ENCODE measurements at places on chromosomes 12 and 14.

- no peak for DNase-seq
Measured at GRCh38 chr14:73125169-73125588, 11.1 kb upstream of the PSEN1 start.

DNA sequence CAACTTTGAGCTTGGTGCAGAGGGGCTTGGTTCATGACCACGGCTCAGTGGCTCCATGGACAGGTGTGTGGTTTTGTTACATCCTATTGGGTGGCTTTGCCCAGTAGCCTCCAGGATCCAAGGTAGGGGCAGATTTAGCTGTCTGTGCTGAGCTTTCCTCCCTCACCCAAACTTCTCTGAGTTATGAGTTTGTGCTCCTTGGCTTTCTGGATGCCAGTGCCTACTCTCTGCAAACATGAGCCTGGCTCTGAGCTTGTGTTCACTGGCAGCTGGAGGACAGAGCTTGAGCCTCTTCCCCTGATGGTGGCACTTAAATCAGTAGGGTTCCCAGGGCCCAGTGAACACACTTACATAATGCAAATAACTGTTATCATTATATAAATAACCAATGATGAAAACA lies 45.3 kb upstream of the HECTD1 start:
- DNase-seq: no peak

DNA sequence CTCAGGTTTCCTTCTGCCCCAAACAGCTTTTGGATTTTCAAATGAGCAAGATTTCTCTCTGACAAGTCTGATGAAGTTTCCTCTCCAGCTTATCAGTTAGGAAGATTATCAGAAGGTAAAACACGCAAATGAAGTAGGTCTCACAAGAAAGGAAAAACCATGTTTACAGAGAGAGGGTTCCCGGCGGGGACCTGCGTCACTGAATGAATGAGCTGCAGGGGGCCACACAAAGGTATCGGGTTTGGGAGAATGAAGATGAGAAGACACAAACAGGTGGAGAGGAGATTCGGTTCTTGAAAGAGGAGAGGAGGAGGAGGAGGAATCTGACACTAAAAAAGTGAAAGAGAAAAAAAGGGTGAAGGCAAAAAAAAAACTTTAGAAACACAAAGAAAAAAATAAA lies 208.6 kb downstream of the CALM1 start:
- DNase-seq: no peak

DNA sequence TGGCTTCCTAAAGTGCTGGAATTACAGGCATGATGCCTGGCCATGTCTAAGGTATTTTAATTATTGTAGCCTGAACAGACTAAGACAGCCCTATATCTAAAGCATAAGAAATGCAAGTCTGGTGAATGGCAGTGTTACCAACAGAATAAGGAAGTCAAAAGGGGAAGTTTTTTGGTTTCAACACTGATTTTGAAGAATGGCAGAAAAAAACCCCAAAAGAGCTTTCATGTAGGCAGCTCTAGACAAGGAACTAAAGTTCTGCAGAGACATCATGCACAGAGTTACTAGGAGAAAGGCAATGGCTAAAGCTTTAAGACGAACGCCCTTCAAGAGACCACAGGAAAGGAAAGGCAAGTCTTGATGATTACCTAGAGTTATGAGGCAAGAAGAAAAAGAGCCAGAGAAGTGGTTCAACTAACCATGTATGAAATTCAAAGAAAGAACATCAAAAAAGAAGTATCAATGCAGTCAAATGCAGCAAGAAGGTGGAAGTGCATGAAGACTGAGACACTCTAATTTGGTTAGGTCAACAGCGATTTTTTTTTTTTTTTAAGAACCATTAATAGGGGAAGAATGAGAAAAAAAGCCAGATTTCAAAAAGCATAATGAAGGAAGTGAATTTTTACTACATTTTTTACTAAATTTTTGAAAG lies 50.8 kb downstream of the RPS6KA5 start:
- peak; percentile 33 for DNase-seq

DNA sequence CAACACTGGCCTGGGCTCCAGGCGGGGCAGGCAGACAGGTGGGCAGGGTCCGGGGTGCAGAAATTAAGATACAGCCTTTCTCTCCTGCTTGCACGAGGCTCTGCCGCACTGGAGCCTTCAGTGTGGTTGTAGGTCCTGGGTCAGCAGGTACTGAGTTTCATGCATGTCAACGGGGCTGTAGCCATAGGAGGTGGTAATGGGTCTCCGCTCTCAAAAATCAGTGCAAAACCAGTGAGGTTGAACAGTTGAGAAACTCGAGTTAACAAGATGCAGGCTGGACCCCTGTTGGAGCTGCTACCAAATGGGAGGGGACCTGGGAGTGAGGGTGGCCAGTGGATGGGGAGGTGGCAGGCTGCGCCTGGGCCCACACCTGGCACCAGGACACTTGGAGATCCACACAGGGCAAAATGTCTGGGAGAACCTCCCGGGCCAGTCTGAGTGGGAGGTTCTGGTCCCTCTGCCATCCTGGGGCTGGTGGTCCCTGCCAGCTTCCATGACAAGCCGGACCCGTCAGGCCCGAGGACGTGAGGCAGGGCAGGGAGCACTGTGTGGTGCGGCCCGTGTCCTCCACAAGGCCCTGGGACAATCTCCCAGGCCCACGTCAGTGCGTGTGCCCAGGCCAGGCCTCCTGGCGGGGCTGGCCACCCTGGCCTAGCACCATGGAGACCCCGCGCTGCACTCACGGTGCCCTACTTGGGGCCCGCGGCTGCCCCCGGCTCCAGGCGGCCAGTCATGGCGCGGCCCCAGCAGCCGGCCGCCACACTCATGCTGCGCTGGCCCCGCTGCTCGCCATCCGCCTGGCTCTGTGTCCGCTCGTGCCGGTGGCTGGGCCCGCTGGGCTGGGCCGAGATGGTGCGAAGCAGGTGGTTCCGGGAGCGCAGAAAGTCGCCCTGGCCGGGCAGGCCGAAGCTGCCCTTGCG lies 5.1 kb downstream of the ARL6IP4 start:
- no peak for DNase-seq

GRCh38 chr12:9701380-9702154 lies 31.3 kb downstream of the CLECL1 start:
- DNase-seq: no peak

DNA sequence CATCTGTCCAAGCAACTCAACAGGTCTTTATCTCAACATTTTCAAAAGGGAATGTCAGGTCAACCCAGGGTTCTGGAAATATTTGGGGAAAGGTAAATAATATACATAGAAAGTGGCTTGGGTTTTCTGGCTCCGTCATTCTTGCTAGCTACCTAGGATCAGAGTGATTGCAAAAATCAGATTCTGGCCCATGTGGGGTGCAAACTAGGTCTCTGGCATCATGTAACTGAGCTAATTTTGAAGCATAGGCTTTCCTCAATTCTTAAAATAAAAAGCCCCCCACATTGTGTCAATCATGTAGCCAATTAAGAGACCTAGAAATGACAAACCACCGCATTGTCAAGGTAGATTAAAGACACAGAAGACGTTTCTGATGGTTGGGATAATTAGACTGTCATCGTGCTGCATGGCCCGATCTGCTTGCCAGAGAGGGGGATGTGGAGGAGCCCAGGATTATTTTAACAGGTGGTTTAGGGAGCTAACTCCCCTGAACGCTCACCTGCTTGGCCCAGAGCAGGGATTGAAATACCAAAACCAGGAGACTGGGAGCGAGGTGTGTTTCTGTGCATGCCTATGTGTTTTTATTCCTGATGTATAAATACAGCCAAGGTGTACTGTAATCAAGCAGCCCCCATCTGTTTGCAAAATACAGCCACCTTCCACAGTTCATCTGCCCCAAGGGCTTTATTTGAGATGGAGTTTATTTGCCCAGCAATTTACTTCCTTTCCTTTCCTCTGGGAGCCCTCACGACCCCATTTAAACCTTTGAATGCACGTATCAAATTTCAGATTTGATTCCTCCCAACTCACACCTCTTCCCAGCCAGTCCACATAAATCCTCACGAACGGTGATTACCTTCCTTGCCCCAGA lies 189.5 kb downstream of the TTC8 start:
- no peak for DNase-seq

- no peak for DNase-seq
Measured at GRCh38 chr12:78886719-78887407, 22.3 kb downstream of the SYT1 start.

- no peak for DNase-seq
Measured at GRCh38 chr14:101590062-101590461, 28.8 kb downstream of the DIO3 start.
